Spinal cord (tissue), 10 donors: ENCODE measurements at places on chromosomes 4 and X. TPM values are rescaled to one million over a fixed set of nuclear protein-coding genes. Genes with fewer than 3 reads are reported as not detected.

BTC gene
- polyA plus RNA-seq = 0.84 TPM

GABRB1 gene
- 5.1 TPM for polyA plus RNA-seq

PAGE5 gene
- not detected for polyA plus RNA-seq

RAB33B gene
- 7.9 TPM for polyA plus RNA-seq

CD40LG gene
- polyA plus RNA-seq = not detected

SPRY1 gene
- polyA plus RNA-seq = 27.2 TPM

UCP1 gene
- polyA plus RNA-seq = 0.36 TPM

HAND2 gene
- not detected for polyA plus RNA-seq

VCX3A gene
- polyA plus RNA-seq = 0.29 TPM

ARHGAP36 gene
- 119 TPM for polyA plus RNA-seq

PLP1 gene
- polyA plus RNA-seq = 1,680 TPM

HPSE gene
- 6.6 TPM for polyA plus RNA-seq

INPP4B gene
- 8.4 TPM for polyA plus RNA-seq

SORBS2 gene
- 61.4 TPM for polyA plus RNA-seq

AKAP14 gene
- polyA plus RNA-seq = 2.0 TPM

BRCC3 gene
- polyA plus RNA-seq = 24.4 TPM

TIGD4 gene
- polyA plus RNA-seq = 1.8 TPM

HPGD gene
- 3.5 TPM for polyA plus RNA-seq

SMIM43 gene
- polyA plus RNA-seq = 0.48 TPM

TAB3 gene
- polyA plus RNA-seq = 35.8 TPM

EXOC1L gene
- not detected for polyA plus RNA-seq

NXF2B gene
- polyA plus RNA-seq = 0.46 TPM
